ENCODE measurements at places on chromosomes 4 and X.

- no peak for DNase-seq
These were observed 813.0 kb upstream of the POU3F4 start for GRCh38 chrX:82695066-82695465.

DNA sequence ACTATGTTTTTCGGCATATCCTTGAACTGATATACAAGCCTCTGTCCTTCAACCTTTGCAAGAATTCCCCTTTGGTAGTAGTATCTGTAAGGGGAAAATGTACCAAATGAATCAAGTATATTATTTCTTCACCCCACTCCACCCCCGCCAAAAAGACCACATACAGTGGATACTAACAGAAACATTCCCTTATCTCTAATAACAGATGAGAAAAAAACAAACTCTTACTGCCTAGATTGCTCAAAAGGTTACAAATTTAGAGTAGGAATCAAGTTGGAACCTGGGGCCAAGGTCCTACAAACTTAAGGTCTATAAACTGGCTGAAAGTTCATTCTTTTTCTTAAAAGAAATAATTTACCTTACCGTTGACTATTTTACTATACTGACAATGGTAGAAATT is 45.0 kb downstream of the NOCT start:
- no peak for DNase-seq

- no peak for DNase-seq
These were observed 222.5 kb downstream of the MGST2 start for GRCh38 chr4:139887962-139888735.

GRCh38 chr4:41969671-41970070 is 11.9 kb upstream of the DCAF4L1 start:
- no peak for DNase-seq

DNA sequence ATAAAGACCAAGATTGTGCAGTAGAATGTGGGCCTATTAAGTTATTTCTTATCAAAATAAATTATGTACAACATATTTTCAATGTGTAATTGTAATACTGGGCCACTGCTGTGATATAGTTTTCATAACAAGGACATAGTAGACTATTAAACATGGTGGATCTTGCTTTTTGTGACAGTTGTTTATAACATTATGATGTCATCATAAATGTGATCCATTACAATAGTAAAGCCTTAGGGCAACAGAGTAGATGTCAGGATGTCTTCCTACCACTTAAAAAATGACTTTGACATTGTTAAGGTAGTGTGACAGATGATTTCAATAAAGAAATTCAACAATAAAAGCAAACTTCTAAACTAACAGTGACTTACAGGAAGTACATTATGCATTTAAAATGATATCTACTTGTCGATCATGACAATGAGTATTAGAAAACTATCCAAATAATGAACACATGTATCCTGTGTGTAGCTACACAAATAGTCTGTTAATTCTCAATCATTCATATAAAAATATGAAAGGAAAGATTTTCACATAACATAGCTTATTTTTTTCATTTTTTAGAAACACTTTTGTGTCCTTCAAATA is 5.3 kb upstream of the AGA start:
- DNase-seq, result no peak

GRCh38 chr4:135197641-135198040 is 996.1 kb upstream of the PABPC4L start:
- no peak for DNase-seq

DNA sequence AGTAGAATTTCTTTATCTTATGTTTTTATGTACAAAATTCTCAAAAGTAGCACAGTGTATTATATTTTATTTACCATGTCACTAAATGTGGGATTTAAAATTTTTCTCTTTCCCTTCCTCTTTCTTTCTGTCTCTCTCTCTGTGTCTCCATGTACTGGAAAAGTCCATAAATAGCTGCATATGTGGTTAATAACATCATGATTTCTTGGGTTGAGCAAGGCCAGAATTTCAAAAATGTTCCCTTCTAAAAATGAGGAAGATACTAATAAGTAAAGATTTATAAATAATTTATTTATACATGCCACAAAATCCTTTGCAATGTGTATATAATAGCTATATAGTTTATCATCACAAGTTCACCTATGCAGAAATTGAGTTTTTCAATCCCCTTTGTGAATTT is 29.1 kb upstream of the DKK2 start:
- DNase-seq, result no peak

GRCh38 chr4:91171217-91171616 is 1044.0 kb downstream of the CCSER1 start:
- no peak for DNase-seq

GRCh38 chr4:149017002-149017734 is 575.0 kb upstream of the NR3C2 start:
- DNase-seq, result no peak

GRCh38 chr4:167966143-167966542 is 126.2 kb upstream of the ANXA10 start:
- DNase-seq, result no peak

- DNase-seq, result no peak
These were observed 114.6 kb upstream of the GRID2 start for GRCh38 chr4:92189146-92189545.
